Uterus (tissue), 4 donors: ENCODE measurements at places on chromosomes 1 and 21.

GRCh38 chr21:45248893-45249381 lies 38.8 kb downstream of the POFUT2 start:
- DNase-seq = no peak

GRCh38 chr1:245611251-245611650 lies 456.5 kb downstream of the KIF26B start:
- DNase-seq = no peak

DNA sequence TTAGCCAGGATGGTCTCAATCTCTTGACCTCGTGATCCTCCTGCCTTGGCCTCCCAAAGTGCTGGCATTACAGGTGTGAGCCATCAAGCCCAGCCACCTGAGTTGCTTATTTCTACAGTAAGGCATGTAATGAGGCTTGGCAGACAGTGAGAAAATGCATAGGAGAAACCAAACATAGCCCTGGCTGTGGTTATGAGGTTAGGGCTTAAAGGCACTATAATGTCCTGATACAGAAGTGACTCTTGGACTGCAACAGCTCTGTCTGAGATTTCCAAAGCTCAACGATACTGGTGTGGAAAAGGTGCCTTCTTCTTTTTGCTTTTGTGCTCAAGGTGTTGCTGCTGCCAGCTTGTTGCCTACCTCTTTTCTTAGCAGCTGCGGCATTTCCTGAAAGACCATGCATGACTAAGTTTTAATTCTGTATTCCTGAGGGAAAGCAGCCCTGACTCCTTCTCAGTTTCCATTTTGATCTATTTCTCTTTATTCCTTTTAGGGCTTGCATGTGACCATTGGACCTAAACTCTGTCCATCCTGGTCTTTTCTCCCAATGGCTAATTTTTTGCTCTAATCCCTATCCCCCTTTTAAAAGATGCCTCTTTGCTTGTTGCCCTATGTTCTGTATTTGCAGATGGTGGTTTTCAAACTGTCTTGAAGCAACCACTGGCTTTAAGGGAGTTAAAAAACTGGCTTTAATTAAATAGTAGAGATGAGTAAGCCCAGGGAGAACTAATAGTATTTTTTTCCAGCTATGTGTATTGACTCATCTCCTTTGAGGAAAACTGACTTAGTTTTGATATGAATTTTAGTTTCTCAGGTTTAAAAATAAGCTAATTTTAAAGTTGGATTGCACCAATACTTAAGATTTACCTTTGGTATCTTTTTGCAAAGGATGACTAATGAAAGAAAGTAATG lies 70.3 kb downstream of the KIF1B start:
- DNase-seq = no peak

GRCh38 chr1:4463631-4464030 lies 190.8 kb upstream of the AJAP1 start:
- DNase-seq = no peak

GRCh38 chr1:235068158-235069121 lies 60.2 kb downstream of the TOMM20 start:
- no peak for DNase-seq
